AG08395 (cell line): ENCODE measurements at places on chromosomes 5 and 9.

- no peak for DNase-seq
Measured at GRCh38 chr5:30937070-30937469, 256.4 kb upstream of the CDH6 start.

DNA sequence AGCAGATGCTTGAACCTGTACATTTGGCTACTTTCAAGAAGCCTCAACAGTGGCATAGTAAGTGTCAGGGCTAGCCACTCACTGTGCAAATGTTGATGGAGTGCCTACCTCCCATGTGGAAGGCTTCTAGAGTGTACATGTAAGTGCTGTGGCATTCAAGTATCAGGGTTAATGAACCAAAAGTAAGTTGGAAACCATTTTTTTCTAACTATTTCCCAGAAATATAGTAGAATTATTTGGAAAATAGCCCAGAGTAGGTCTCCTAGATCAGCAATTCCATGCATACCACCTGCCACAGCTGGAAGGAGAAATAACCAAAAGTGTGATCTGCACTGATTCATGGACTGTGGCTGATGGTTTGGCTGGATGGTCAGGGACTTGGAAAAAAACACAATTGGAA, 53.3 kb downstream of the FOXD1 start:
- peak; percentile 40 for DNase-seq

- DNase-seq: no peak
Measured at GRCh38 chr5:138585157-138585556, 10.0 kb upstream of the HSPA9 start.

DNA sequence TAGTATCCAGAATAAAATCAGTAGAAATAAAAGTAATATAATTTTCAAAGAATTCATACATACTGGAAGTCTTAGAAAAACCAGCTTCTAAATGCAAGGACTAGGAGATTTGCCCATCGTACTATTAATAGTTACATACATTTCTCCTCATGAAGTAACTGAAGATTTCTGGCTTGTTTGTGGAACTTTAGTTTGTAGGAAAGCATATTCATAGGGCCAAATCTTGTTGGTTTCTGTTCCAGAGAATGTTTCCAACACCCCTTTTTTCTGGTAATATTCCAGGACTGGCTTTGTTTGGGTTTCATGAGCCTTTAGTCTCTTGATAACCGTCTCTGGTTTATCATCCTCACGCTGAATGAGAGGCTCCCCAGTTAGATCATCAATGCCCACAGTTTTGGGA, 66.3 kb upstream of the TJP2 start:
- DNase-seq: no peak

DNA sequence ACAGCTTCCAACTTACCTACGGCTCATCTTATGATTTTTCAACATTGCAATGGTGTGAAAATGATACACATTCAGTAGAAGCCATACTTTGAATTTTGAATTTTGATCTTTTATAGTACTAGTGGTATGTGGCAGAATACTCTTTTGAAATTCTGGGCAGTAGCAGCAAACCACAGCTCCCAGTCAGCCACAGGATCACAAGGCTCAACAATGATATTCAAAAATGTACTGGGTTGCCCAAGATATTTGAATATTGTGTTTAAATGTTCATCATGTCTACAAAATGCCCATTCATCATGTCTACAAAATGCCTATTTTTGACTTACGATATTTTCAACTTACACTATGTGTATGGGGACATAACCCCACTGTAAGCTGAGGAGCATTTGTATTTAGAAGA, 81.3 kb upstream of the PRR16 start:
- DNase-seq: no peak

DNA sequence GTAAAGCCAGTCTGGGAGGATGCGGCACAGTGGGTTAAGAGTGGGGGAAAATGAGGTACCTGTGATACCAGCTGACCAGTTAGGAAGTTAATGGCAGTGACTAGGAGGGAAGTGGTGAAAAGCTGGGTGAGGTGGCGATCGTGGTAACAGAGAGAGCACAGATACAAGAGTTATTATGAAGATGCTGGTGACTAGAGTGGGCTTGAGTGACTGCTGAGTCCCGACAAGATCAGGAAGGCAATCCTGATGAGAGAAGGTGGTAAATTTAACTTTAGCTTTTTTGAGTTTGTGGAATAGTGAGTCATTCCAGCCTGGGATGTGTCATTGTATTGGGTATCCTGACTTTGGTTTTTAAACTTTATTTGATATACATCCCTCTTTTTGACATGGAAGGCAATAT, 38.8 kb downstream of the CMYA5 start:
- DNase-seq: peak; percentile 25

- DNase-seq: peak; percentile 81
Measured at GRCh38 chr5:132190161-132190817, 37.4 kb downstream of the P4HA2 start.

GRCh38 chr5:173800340-173800739, 87.8 kb upstream of the CPEB4 start:
- DNase-seq: no peak

DNA sequence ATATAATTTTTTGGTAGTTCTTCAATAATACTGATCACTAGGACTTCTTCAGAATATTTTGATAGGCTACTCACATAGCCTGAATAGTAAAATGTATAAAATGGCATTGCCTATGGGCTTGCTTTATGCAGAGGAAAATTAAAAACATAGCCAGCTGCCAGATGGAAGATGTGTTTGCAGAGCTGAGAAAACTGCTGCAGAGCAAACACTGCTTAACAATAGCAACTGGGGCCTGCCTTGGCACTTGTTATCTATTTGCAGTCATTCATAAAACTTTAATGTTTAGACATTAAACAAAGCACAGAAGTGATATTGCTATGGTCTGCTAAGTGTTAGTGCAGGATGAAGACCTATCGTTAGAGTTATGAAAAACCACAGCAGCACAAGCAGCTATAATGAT, 151.5 kb upstream of the SMC2 start:
- no peak for DNase-seq

DNA sequence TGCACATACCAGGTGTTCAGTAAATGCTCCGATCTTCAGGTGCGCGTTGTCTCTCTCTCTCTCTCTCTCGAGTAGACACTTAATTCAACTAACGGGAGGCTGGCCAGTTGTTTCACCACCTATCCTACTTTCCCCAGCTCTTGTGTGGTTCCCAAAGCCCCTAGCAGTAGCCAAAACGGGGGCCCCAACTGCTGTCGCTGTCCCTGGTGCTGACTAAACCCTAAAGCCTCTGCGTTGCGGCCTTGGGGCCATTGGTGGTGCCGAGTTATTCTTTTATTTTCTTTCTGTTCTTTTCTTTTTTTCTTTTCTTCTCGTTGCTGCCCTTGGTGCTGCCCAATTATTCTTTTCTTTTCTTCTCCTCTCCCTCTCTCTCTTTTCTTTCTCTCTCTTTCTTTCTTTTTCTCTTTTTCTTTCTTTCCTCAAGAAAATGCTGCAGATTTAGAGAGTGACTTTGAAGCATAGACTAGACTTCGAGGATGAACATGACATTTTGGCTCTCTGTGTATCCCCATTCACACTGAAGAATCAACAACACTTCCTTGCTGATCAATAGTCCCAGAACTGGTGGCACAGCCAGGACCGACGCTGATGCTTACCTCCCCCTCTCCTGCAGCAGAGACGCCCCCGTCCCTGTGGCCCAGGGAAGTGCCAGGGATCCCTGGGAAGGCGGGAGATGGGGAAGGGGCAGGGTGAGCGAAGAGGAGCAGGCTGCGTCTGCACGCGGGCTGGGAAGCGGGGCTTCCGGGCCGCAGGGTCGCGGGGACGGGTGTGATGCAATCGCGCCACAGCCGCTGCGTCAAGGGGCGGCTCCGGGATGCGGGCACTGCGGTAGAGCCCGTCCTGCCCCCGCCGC, at the start of gene FBLL1:
Gene FBLL1 (plus strand): TSS at position 785 of the 853 bp plus-strand sequence. CDS start 200 bp downstream, outside the sequence.
- DNase-seq: peak; percentile 31

GRCh38 chr5:107464416-107464815, 206.3 kb downstream of the EFNA5 start:
- no peak for DNase-seq

GRCh38 chr5:169832845-169833244, 147.4 kb downstream of the INSYN2B start:
- no peak for DNase-seq

DNA sequence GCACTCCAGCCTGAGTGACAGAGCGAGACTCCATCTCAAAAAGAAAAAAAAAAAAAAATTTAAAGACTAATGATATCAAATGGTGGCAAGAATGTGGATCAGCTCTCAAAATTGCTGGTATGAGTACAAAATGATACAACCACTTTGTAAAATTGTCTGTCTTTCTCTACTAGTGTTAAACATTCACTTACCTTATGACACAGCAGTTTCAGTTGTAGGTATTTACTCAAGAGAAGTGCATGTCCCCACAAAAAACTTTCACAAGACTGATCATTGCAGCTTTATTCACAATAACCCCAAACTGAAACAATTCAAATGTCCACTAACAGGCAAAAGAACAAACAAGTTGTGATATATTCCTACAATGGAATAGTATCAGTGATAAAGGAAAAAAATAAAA, 14.7 kb upstream of the CETN3 start:
- DNase-seq: no peak

DNA sequence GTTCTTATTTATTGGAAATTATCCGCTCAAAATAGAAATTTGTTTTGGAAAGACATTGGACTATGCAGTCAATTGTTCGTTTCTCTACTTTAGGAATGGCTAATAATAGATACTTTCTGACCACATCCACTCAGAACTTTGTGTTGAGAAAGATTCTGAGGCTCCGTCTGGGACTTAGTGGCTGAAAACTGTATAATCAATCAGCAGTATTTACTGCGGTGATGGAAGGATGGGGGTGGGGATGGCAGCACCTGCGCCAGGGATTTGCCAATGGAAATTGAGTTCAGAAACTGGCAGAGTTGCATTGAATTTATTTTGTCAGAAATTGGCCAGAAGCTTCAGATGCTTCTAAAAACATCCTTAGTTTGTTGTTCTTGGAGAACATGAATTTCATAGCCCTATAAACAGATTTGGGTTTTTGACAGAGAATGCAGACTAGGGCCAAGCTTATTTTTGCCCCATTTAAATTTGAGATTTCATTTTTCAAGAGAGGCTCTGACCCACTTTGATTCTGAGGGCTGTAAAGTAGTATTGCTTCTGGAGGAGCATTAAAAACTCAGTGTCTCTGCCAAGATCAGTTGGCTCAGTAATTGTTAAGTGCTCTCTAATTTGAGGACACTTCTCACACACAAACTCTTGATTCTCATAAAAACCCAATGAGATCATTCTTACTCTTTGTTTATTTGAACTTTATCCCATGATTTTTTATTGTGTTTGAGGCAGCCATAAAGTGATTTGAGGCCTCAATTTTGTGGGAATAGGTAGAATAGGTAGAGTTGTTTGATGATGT, 215.1 kb downstream of the CD180 start:
- no peak for DNase-seq

DNA sequence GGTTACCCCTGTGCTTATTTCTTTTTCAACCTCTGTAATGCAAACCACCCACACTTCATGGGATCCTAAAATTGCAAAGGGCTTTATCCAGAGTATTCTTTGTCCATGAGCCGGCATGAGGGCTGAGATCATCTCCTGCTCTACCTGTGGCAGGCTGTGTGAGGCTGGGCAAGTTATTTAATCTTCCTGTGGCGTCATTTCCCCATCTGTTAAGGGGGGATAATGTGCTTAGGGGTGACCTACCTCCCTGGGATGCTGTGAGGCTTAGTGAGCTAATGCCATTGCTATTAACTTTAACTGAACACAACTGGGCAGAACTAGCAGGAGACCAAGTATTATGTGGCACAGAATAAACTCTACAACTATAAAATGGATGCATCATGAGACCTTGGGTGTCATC, 17.0 kb downstream of the FRMPD1 start:
- no peak for DNase-seq

DNA sequence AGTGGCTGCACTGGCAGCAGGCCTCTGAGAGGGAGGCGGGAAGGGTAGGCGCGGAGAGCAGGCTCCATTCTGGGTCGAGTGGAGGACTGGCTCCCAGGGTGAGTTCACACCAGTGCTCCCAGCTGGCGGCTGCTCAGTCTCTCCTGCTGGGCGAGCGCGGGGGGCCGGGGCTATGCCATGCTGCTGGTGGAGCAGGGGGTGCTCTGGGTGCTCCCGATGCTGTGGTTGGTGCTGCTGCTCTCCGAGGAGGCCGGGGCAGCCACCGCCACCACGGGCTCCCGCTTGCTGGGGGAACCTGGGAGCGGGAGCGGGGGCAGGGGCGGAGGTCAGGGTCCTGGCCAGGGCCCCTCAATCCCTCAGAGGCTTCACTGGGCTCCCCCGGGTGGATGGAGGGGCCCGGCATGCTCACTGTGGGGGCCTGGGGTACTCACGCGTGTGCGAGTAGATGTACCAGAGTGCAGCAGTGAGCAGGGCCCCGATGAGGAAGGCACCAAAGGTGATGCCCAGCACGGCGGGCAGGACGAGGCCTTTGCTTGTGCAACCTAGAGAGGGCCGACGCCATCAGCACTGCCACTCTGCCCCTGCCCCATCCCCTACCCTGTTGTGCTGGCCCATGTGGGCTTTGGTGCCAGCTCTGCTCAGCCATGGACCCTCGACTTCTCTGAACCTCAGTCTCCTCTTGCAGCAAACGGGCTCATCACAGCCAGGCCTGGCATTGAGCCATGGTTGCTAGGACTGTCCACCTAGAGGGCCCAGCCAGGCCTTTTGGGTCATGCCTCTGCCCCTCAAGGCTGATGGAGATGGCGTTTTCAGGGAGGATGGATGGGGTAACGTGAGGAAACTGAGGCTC, 13.1 kb downstream of the FPGS start:
- no peak for DNase-seq

GRCh38 chr5:173634465-173634983, 18.1 kb upstream of the BOD1 start:
- no peak for DNase-seq

- no peak for DNase-seq
Measured at GRCh38 chr5:152274224-152274623, 130.9 kb downstream of the NMUR2 start.

DNA sequence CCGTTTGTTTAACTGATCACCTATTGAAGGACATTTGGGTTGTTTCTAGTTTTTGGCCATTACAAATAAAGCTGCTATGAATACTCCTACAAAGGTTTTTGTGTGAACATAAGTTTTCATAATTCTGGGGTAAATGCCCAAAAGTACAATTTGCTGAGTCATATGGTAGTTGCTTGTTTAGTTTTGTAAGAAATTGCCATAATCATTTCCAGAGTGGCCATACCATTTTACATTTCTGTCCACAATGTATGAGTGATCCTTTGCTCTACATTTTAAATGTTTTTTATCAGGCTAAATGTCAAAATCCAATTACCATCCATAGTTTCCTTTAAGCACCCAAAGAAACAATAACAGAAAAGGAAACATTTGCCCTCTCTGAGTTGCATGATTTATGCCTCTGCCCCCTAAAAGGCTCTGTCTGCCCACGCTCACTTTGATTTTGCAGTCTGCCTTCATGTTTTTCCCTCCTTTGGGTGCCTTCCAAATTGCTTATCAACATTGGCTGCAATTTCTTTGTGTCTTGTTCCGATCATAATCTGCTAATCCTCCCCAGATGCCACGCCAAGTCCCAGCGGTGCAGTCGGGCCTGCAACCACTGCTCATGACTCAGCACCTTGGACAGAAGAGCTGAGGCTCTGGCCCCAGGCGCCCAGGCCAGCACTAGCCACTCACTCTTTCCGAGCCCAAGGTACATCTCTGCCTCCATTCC, 339.2 kb downstream of the PIK3R1 start:
- DNase-seq: peak; percentile 85
